D721Med (cell line): ENCODE measurements at places on chromosomes 2 and 18.

GRCh38 chr2:111904726-111905474 lies 6.5 kb downstream of the MERTK start:
- DNase-seq: no peak

GRCh38 chr2:233115121-233115520 lies 55.0 kb downstream of the INPP5D start:
- DNase-seq: no peak

GRCh38 chr2:201929281-201930026 lies 104.2 kb upstream of the FZD7 start:
- no peak for DNase-seq

- DNase-seq: no peak
These were observed 13.2 kb downstream of the MAP4K4 start for GRCh38 chr2:101710471-101711318.

- DNase-seq: no peak
These were observed 96.1 kb downstream of the UGGT1 start for GRCh38 chr2:128187032-128187654.

GRCh38 chr2:112754564-112754963 lies 9.8 kb downstream of the CKAP2L start:
- DNase-seq: no peak

- DNase-seq: no peak
These were observed 24.5 kb upstream of the LIPG start for GRCh38 chr18:49537232-49537896.

DNA sequence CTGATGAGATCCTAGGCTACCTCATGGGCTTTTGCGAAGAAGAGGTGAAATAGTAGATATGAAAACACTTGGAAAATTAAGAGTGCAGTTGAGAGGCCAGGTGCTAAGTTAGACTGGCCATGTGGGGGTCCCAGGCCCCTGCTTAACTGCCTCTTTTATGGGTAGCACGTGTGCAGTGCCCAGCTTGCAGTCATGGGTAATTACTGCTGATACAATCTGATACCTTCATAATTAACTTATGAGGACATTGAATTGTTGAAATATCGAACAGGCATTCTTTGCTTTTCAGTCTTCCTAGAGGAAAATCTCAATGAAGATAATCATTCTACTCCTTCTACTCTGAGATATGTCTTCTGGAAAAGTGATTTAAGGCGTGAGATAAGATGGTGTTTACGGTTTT lies 11.6 kb downstream of the TRAF3IP1 start:
- no peak for DNase-seq

DNA sequence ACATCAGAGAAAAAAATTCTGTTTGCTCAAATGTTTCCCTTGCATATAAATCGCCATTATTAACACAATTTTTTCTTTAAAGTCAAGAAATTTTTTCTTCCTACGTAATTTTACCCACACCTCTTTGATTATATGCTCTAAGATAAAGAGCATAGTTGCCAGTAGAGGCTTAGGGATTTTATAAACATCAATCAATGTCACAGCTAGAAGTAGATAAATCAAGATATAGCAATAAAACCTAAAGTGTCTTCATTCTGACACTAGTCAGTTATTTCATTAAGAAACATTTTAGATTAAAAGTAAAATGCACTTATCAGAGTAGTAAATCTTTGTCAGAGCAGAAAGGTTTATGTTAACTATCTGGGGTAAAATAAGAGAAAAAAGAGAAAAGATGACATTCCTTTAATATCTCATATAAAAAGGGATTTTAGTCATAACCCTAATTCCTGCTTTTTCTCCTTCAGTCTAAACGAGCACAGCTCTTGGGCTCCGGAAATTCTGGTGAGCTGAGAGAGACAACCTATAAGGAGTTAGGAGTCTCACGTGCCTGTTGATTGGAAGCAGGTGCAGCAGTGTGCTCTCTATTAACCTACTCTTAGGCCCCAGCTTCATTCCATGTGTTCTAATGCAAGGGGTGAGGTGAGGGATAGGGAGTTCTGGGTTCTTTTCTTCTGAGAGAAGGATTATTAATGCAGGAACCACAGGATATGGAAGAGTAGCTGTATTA lies 172.4 kb upstream of the GULP1 start:
- no peak for DNase-seq

GRCh38 chr2:37110306-37111212 lies 26.2 kb downstream of the GPATCH11 start:
- DNase-seq: no peak

GRCh38 chr2:116510117-116510671 lies 1304.3 kb upstream of the DDX18 start:
- DNase-seq: no peak

- no peak for DNase-seq
These were observed 270.0 kb upstream of the PXDN start for GRCh38 chr2:2014251-2014771.

DNA sequence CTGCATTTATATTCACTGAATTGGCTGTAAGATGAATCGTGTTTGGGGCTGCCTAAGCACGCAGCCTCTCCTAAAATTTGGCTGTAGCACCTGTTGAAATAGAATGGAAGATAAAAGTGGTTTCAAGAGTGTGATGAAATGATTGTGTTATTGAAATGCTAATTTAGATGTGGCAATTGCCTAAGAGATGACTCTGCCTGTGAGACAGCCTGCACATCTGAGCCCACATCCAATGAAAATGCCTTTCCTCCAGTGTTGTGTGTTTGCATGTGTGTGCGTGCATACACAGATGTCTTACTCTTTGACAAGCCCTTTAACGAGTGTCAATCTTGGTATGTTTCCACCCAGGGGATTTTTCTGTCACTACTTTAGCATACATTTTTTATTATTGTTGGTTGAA lies 346.9 kb downstream of the MEIS1 start:
- no peak for DNase-seq

DNA sequence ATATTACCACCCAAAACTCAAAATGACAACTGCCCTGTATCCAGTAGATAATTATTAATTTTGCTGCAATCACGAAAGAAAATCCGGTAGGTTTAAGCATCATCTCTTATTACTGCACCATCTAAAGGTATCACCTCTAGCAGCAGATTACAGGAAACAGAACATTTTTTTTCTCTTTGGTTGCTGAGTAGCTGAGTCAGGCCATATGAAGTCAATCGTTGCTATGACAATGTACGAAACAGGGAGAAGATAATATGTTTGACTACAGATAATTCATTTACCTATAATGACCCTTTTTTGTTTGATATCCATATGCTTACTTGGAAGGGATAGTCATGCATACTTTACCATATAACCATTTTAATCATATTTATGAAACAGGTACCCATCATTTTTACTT lies 831.6 kb upstream of the CHAC2 start:
- DNase-seq: no peak

DNA sequence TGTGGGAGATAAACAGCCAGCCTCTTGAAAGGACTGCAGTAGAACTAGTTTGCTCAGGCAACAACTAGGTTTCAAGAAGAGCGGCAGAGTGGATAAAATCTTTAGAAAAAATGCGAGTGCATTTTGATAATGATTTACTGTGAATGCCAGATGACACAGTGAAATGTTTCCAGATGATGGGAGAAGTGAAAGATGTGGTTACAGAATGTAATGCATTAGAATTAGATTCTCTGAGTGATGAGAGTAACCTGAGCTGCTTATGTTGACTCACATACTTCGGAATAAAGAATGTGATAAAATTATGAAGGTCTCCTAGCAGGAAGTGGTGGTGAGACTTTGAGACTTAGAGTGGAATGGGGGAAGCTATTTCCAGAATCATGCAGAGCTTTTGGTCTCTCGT lies 184.3 kb downstream of the GULP1 start:
- DNase-seq: no peak

GRCh38 chr2:197920088-197920487 lies 115.7 kb downstream of the PLCL1 start:
- DNase-seq: no peak

- peak; percentile 25 for DNase-seq
These were observed 19.2 kb upstream of the IL36G start for GRCh38 chr2:112958428-112959108.

- DNase-seq: no peak
These were observed 28.0 kb upstream of the ARHGEF4 start for GRCh38 chr2:130808482-130809268.

DNA sequence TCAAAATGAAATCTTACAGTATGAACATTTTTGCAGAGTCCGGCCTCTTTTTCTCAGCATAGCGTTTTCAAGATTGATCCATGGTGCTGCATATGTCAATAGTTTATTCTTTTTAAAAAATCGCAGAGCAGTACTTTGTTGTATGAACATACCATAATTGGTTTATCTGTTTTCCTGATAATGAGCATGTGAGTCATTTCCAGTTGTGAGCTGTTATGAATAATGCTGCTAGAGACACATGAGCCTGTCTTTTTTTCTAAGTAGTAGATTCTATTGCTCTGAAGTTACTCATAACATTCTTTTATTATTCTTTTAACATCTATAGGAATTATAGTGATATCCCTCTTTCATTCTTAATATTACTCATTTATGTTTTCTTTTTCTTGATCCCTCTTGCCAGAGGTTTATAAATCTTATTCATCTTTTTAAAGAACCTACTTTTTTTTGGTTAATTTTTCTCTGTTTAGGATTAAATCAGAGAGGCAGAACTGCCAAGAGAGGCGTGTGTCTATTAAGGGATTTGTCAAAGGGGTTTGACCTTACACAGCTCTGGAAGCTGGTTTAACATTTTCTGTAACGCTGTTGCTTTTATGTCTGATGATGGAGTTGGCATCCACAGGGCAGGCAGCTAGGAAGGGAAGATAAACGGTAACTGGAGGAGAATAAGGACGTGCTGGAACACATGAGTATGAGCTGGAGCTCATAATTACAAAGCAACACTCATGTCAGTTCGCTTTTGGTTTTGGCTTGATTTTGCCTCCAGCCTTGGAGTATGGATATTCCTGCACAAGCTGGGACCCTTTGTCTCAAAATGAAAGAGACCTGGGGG lies 47.4 kb downstream of the MGAT5 start:
- no peak for DNase-seq

DNA sequence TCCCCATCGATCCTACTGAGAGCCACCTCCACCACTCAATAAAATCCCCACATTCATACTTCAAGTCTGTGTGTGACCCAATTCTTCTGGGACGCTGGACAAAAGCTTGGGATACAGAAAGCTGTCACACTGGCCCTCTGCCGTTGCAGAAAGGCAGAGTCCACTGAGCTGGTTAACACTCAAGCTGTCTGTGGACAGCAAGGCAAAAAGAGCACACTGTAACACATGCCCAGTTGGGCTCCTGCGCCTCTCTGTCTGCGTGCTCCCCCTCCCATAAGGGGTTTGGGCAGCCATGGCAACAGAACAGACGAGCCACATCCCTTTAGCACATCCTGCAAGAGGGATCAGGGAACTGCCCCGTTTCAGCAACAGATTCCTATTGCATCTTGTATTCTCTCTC lies 106.9 kb upstream of the RGPD4 start:
- no peak for DNase-seq

DNA sequence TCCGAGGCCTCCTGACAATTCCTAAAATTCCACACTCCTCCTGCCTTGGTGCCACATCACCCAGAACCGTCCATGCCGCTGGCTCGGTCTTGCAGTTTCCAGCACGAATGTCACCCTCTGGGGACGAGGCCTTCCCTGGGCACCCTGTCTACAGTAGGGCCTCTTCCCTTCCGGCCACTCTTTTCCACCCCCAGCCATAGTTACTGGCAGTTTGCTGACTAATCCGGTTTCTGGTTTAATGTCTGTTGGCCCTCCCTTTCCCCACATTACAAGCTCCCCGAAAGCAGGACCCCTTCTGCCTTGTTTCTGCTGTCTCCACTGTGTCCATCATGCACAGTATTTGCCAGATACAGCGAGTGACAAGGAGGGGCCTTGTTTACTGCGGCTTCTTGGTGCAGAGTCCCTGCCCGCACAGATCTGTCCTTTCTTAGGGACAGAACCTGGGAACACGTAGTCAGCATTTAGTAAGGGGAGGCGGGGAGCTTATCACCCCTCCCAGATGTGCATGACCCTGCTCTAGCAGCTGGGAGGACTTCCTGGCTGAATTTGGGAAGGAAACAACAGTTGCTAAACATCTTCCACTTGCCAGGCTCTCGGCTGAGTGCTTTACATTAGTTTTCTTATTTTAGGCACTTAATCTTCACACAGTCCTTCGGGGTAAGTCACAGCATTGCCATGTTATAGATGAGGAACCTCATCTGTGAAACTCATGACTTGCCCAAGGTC lies 23.6 kb upstream of the CATIP start:
- no peak for DNase-seq

DNA sequence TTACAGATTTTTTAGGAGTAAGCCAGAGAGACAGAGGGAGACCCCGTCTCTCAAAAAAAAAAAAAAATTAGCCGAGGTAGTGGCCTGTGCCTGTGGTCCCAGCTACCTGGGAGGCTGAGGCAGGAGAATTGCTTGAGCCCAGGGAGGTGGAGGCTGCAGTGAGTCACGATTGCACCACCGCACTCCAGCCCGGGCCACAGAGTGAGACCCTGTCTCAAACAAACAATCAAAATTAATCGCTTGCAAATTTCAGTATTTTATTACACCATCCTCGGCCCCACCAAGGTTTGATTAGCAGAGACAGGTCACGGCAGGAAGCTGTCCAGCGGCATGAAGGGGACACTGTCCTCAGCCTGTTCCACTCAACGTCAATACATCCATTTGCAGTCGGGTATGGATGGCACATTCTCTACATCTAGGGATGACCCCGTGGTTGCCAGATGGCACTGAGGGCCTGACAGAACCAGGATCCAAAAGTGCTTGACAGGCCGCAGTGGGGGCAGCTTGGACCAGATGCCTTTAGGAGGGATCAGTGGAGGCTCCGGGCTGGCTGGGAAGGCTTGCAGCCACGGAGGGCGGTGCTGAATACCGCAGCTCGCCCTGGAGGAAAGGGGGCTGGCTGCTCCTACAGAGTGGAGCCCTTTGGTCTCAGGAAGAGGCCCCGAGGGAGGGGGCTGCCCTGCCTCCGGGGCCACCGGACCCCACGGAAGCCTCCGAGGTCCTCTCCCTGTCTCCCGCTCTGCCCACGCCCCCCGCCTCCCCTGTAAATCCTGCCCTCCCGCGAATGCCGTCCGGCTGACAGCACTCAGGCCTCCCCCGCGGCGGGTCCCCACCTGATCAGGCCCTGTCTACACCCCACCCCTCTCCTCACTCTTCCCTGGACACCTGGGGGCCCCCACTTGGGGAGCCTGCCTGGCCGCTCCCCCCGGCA lies 13.1 kb downstream of the ASPRV1 start:
- no peak for DNase-seq

GRCh38 chr18:6368017-6368416 lies 46.7 kb downstream of the L3MBTL4 start:
- DNase-seq: no peak

DNA sequence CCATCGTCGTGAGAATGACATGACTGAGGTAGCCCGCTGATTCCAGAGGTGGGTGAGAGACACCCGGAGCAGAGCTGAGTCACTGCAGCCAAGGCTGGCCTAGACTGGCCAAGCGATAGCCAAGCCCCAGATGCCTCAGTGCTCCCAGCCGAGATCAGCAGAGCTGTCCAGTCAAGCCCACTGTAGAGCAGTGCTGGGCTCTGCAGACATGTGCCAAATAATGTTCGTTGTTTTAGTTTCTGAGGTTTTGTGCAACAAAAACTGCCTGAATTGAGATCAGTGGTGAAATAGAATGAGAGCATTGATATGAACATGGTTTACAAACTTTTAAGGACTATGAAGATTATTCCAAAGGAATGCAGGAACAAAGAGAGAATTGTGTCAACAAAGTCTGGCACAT lies 42.1 kb downstream of the INSIG2 start:
- no peak for DNase-seq
